ENCODE measurements at places on chromosomes 16 and 17.

GRCh38 chr16:27708651-27709050 is 158.7 kb downstream of the KATNIP start:
- no peaks in the 10 kb centered on the region for H3K27me3 ChIP-seq
- no peaks in the 10 kb centered on the region for H3K4me1 ChIP-seq
- no peak overlapping the region for H3K27ac ChIP-seq
- DNase-seq: no peak
- no peak overlapping the region for H3K4me3 ChIP-seq
- peaks cover 8% of the 10 kb centered on the region for H3K36me3 ChIP-seq

- peak overlapping the region; percentile 56 for H3K4me3 ChIP-seq
- H3K36me3 ChIP-seq: peaks cover 14% of the 10 kb centered on the region
- DNase-seq: peak; percentile 70
- no peaks in the 10 kb centered on the region for H3K27me3 ChIP-seq
These were observed 5.0 kb upstream of the TRAF4 start for GRCh38 chr17:28738680-28739384.

GRCh38 chr17:64783031-64783461 is 120.9 kb upstream of the SMURF2 start:
- no peak overlapping the region for H3K4me3 ChIP-seq
- peaks cover 23% of the 10 kb centered on the region for H3K4me1 ChIP-seq
- DNase-seq: no peak
- peaks cover 2% of the 10 kb centered on the region for H3K27me3 ChIP-seq

DNA sequence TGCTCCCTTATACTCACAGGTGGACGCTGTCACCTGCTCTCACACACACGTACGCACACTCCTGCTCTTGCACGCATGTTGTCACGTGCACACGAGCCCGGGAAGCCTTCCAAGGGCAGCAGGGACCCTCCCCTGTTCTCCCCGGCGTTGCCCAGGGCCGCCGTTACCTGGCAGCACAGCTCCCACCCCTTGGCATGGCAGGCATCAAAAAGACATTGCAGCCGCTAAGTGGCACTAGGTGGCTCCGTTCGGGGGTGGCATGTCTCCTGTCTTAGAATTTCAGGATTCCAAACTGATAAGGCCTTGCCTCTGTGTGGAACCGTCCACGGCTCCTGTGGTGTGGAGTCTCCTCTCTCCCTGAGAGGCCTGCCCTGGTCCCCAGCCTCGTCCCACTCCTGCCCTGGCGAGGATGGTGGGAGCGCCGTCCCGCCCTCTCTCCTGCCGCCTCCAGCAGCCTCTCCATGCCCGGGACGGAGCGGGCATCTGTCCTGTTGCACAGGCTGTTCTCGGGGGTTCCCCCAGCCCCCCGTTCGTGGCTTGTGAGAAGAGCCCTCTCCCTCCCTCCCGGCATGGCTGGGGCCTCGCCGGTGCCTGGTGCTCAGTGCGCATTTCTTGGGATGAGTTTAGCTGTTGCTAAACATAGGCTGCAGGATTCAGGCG is 126.7 kb upstream of the GSE1 start:
- H3K27ac ChIP-seq: no peak overlapping the region
- H3K4me1 ChIP-seq: peaks cover 4% of the 10 kb centered on the region
- no peak for DNase-seq
- H3K4me3 ChIP-seq: no peak overlapping the region

- no peaks in the 10 kb centered on the region for H3K36me3 ChIP-seq
- H3K27ac ChIP-seq: no peak overlapping the region
- no peaks in the 10 kb centered on the region for H3K4me1 ChIP-seq
- no peak overlapping the region for H3K4me3 ChIP-seq
- DNase-seq: no peak
- no peaks in the 10 kb centered on the region for H3K27me3 ChIP-seq
These were observed 590.3 kb upstream of the GOT2 start for GRCh38 chr16:59324462-59324861.

GRCh38 chr16:30535106-30535776 is 583 bp upstream of the ZNF747 start:
- H3K4me3 ChIP-seq: peak overlapping the region; percentile 96
- H3K4me1 ChIP-seq: peaks cover 45% of the 10 kb centered on the region
- peaks cover 35% of the 10 kb centered on the region for H3K36me3 ChIP-seq
- no peaks in the 10 kb centered on the region for H3K27me3 ChIP-seq

DNA sequence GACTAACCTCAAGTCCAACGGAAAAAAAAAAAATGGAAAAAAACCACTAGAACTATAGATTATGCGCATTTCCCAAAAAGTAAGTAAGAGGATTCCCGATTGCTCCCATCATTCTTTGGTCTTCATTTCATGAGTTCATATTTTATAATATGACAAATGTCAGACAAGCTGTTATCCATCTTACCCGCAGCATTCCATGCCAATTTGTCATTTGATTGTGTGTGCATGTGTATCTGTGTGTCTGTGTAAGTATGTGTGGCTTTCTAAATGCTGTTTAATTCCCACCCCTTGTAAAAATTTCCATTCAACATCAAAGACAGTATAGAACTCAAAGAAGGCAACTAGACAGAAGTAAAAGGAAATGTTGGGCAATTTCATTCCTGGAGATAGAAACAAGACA is 434.1 kb downstream of the CDH11 start:
- no peaks in the 10 kb centered on the region for H3K27me3 ChIP-seq
- H3K36me3 ChIP-seq: no peaks in the 10 kb centered on the region
- H3K4me1 ChIP-seq: no peaks in the 10 kb centered on the region
- H3K4me3 ChIP-seq: no peak overlapping the region
- H3K27ac ChIP-seq: no peak overlapping the region

DNA sequence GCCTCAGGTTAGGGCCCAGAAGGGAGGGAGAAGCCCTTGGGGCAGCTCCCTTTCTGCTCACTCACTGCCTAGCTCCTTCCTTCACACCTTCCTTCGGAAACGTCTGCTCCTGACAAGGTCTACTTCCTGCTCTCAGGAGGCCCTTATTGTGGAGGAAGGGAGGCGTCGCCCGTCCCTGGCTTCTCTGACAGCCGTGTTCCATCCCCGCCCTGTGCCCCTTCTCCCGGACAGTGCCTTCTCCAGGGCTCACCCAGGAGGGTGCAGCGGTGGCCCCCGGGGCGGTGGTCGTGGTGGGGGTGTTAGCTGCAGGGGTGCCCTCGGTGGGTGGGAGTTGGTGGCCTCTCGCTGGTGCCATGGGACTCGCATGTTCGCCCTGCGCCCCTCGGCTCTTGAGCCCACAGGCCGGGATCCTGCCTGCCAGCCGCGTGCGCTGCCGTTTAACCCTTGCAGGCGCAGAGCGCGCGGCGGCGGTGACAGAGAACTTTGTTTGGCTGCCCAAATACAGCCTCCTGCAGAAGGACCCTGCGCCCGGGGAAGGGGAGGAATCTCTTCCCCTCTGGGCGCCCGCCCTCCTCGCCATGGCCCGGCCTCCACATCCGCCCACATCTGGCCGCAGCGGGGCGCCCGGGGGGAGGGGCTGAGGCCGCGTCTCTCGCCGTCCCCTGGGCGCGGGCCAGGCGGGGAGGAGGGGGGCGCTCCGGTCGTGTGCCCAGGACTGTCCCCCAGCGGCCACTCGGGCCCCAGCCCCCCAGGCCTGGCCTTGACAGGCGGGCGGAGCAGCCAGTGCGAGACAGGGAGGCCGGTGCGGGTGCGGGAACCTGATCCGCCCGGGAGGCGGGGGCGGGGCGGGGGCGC is 231.9 kb downstream of the SEC14L1 start:
- no peak overlapping the region for H3K27ac ChIP-seq
- peak overlapping the region; percentile 57 for H3K4me3 ChIP-seq
- H3K36me3 ChIP-seq: no peaks in the 10 kb centered on the region
- H3K4me1 ChIP-seq: peaks cover 50% of the 10 kb centered on the region
- peak; percentile 67 for DNase-seq

- no peak for DNase-seq
- peaks cover 20% of the 10 kb centered on the region for H3K4me1 ChIP-seq
- no peaks in the 10 kb centered on the region for H3K36me3 ChIP-seq
- no peak overlapping the region for H3K27ac ChIP-seq
These were observed 11.9 kb downstream of the DNAAF8 start for GRCh38 chr16:4746215-4746614.

DNA sequence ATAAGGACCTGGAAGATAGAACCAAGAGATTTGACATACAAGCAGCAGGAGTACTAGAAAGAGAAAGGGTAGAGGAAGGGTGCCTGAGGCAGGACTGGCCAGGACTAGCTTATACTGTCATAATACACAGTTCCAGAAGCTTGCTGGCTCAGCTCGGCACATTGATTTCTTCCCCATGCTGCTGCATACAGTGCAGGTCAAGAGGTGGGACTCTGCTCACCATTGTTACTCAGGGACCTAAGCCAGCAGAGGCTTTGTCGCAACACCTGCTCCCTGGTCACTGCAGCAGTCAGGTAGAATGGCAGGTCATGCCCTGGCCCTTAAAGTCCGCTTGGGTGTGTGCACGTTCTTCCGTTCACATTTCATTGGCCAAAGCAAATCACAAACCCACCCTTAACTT is 32.8 kb downstream of the LDHD start:
- H3K27ac ChIP-seq: no peak overlapping the region
- no peaks in the 10 kb centered on the region for H3K36me3 ChIP-seq
- no peak for DNase-seq

- peaks cover 22% of the 10 kb centered on the region for H3K4me1 ChIP-seq
- no peak overlapping the region for H3K27ac ChIP-seq
- DNase-seq: no peak
- H3K36me3 ChIP-seq: peaks cover 3% of the 10 kb centered on the region
- peaks cover 4% of the 10 kb centered on the region for H3K27me3 ChIP-seq
- no peak overlapping the region for H3K4me3 ChIP-seq
These were observed 1.3 kb upstream of the RDM1 start for GRCh38 chr17:35931794-35932425.

DNA sequence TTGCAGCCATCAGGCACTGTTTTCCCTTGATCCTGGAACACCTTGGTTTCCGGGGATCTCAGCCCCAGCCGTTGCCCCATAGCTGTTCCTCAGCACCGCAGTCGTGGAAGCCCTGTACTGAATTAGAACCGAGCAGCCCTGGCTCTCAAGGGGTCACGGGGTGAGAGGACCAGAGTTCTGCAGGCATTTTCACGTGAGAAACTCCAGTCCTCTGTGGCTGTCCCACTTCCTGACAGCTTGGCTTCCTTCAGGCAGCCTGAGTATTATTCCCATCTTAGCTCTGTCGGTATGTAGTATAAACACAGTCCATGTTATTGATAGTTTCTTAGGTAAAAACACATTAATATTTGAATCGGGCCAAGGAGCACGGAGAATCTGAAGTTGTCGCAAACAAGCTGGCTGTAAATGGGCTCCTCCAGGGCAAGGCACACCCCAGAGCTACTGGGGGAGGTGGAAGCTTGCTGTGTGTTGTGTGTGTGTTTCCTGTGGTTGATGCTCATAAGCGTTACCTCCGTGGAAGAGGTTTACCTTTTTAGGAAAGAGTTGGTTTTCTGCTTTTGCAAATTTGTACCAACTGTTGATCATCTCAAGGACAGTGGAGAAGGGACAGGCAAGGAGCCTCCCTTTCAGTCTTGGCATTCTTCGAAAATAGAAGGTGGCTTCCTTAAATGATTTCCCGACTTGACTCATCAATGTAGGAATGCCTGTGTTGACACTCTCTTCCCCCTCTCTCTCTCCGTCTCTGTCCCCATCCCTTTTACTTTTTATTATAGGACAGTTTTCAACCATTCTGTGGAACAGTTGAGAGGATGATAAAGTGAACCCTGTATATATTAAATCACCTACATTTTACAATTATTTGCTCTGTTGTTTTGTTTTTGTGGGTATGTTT is 208.9 kb upstream of the CHMP6 start:
- H3K27ac ChIP-seq: peak overlapping the region; percentile 81
- H3K4me1 ChIP-seq: peaks cover 94% of the 10 kb centered on the region
- peaks cover 40% of the 10 kb centered on the region for H3K36me3 ChIP-seq

GRCh38 chr16:66115373-66115772 is 251.1 kb upstream of the CDH5 start:
- DNase-seq: no peak
- H3K4me3 ChIP-seq: no peak overlapping the region
- no peak overlapping the region for H3K27ac ChIP-seq
- H3K27me3 ChIP-seq: peaks cover 1% of the 10 kb centered on the region
- H3K4me1 ChIP-seq: no peaks in the 10 kb centered on the region

- H3K36me3 ChIP-seq: no peaks in the 10 kb centered on the region
- no peak overlapping the region for H3K4me3 ChIP-seq
- peaks cover 4% of the 10 kb centered on the region for H3K27me3 ChIP-seq
- peaks cover 6% of the 10 kb centered on the region for H3K4me1 ChIP-seq
These were observed 24.8 kb downstream of the TMEM114 start for GRCh38 chr16:8565498-8565897.

DNA sequence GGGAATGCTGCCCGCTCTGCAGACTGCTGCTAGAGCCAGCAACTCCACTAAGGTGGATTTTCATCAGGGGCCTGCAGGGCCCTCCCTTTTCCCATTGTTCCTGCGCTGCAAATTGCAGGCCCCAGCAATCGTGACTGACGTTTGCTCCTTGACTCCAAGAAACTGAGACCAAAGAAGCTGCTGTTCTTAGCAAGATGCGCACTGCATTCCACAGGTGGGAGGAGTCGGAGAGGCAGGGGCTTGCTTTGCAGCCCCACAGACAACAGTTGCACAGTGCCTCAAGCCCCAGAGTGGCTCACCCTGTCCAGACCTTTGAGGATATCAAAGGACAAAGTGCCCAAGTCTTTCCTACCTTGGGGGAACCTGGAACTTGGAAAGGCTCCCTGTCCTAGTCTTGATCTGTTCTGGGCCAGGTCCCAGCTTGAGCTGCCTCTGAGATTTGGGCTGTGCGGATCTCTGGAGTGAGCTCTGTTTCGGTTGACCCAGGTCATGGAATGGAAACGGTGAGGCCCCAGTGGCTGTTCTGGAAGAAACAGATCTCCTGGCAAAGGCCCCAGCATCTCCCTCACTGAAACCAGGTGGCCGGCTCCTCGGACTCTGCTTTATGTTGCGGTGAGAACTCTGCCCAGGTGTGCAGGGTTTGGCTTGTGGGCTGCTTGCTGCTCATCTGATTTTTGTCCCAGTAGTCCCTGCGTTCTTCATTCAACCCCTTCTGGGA is 24.9 kb downstream of the PLCD3 start:
- H3K4me1 ChIP-seq: no peaks in the 10 kb centered on the region
- peaks cover 17% of the 10 kb centered on the region for H3K36me3 ChIP-seq
- no peak overlapping the region for H3K27ac ChIP-seq
- no peak for DNase-seq

GRCh38 chr17:5557990-5558389 is 26.3 kb downstream of the NLRP1 start:
- DNase-seq: no peak
- H3K4me1 ChIP-seq: peaks cover 6% of the 10 kb centered on the region
- H3K27ac ChIP-seq: no peak overlapping the region
- H3K36me3 ChIP-seq: peaks cover 28% of the 10 kb centered on the region

GRCh38 chr16:47229053-47230050 is 85.6 kb upstream of the NETO2 start:
- no peak overlapping the region for H3K27ac ChIP-seq
- no peaks in the 10 kb centered on the region for H3K4me1 ChIP-seq
- peaks cover 33% of the 10 kb centered on the region for H3K36me3 ChIP-seq
- H3K4me3 ChIP-seq: no peak overlapping the region
- DNase-seq: no peak

- no peaks in the 10 kb centered on the region for H3K27me3 ChIP-seq
- no peaks in the 10 kb centered on the region for H3K4me1 ChIP-seq
- no peak overlapping the region for H3K27ac ChIP-seq
- H3K36me3 ChIP-seq: peaks cover 6% of the 10 kb centered on the region
- H3K4me3 ChIP-seq: no peak overlapping the region
These were observed 179.8 kb downstream of the KATNIP start for GRCh38 chr16:27729516-27730304.

- no peak overlapping the region for H3K27ac ChIP-seq
- H3K4me1 ChIP-seq: no peaks in the 10 kb centered on the region
- no peak overlapping the region for H3K4me3 ChIP-seq
- H3K36me3 ChIP-seq: no peaks in the 10 kb centered on the region
These were observed 14.1 kb upstream of the NGFR start for GRCh38 chr17:49480836-49481615.

- peaks cover 23% of the 10 kb centered on the region for H3K27me3 ChIP-seq
- peaks cover 37% of the 10 kb centered on the region for H3K4me1 ChIP-seq
- no peak overlapping the region for H3K4me3 ChIP-seq
- DNase-seq: no peak
These were observed 2.3 kb upstream of the ITGA3 start for GRCh38 chr17:50053654-50053960.
